Fibroblast of the aortic adventitia (primary cell): ENCODE measurements at places on chromosomes 5 and 9.
A peak's percentile ranks its signal among the peaks of the same experiment; 100 is the strongest.

DNA sequence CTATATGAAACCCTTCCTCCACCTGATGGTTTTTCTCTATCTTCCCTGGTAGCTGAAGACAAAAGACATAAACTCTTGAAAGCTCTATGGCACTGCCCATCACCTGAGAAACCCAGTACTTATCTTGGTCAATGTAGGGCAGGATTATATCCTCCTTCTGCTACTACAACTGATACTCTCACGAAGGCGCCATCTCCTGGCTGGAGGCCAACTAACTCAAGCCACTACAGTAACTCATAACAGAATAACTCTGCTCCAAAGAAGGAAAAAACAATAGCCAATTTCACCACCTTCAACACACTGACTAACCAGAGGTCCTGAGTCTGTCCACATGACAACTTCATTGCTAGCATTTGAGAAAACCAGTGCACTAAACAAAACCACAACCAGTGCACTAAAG is 409.2 kb downstream of the CETN3 start:
- DNase-seq = no peak

GRCh38 chr5:162067162-162067561 is 411 bp upstream of the GABRG2 start:
- no peak for DNase-seq

GRCh38 chr9:92486371-92486770 is 4.1 kb upstream of the ASPN start:
- DNase-seq = no peak

- DNase-seq = no peak
Observed at GRCh38 chr5:172436879-172437369, 17.4 kb downstream of the SH3PXD2B start.

DNA sequence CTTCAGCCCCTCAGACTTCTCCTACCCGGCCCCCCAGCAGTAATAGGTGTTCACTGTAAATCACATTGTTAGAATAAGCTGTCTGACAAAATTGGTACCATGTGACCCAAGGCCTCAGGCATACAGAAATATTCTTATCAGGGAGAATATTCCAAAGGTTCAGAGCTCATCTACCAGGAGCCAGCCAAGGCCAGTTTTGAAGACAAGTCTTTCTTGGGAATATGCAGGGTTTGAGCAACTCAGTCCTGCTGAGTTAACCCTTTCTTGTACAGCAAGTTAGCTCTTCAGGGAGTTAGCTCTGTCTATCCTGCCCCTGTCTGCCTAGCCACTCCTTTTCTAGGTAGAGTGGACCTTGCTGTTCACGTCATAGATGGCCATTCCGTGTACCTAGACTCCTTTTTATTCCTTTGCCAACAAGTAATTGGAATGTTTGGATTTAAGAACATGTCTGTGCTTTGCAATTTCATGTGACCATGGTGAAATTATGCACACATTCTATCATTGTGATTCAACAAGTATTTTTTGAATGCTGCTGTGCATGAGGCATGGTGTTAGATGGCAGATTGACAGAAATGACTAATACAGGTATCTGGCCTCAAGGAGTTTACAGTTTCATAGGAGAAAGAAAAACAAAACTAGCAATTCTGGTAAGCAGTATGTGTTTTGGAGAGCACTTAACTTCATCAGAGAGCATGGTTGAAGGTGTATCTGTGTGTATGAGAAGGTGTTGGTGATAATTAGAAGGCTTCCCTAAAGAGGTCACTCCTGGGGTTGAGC is 22.6 kb downstream of the TGFBR1 start:
- DNase-seq = peak; percentile 65

GRCh38 chr9:69121155-69122081 is 52.7 kb upstream of the TJP2 start:
- DNase-seq = peak; percentile 43

DNA sequence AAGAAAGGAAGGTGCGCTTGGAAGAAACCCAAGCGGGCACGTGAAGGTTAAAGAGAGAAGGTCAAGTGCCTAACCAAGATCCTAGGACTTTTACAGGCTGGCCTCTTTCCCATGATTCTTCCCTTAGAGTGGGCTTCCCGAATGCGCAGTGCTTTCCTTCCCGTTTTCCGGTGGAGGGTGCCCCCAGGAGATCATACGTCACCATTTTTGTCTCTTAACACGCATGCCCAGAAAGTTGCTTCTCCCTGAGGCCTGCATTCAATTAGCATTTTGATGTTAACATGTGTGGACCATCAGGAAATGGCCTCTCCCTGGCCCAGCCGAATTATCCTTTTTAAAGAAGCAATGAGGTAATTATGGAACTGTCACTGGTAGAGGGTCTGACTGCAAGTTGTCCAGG is 1.9 kb upstream of the RUSC2 start:
- no peak for DNase-seq

DNA sequence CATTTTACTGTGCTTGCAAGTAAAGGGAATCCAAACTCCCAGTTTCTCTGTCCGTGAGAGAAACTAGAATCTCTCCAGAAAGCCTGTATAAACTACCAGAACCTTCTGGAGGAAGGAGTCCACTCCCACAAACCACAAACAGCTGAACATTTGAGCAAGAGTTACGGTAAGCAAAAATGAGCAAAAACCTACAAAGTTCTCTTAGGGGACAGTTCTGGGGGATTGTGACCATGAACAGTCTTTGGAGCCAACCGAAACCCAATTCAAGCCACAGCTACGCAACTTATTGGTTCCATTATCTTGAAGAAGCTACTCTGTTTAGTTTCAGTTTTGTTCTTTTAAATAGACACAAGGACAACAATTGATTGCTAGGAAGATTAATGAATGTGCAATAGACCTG is 330.6 kb downstream of the ASTN2 start:
- DNase-seq = no peak

- no peak for DNase-seq
Observed at GRCh38 chr5:1044117-1044516, 35.5 kb downstream of the NKD2 start.

GRCh38 chr5:150599917-150600511 is 40.4 kb upstream of the SYNPO start:
- peak; percentile 79 for DNase-seq

DNA sequence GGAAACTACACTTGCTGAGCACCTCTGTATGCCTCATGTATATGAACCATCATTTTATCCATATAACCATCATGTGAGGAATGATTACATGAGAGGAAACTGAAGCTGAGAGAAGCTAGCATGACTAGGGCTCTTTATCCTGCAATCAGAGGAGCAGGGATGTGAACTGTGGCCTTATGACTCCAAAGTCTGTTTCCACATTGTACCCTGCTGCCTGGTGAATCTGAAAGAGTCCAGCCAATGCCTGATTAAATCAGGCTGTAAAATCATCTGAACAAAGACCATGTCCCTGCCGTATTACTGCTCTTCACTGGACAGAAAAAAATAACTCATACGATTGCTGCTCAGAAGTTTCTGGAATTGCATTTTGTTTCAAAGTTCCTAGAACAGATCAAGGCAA is 67.0 kb downstream of the LPAR1 start:
- DNase-seq = no peak

- DNase-seq = no peak
Observed at GRCh38 chr9:136075134-136075841, 19.8 kb downstream of the NACC2 start.

DNA sequence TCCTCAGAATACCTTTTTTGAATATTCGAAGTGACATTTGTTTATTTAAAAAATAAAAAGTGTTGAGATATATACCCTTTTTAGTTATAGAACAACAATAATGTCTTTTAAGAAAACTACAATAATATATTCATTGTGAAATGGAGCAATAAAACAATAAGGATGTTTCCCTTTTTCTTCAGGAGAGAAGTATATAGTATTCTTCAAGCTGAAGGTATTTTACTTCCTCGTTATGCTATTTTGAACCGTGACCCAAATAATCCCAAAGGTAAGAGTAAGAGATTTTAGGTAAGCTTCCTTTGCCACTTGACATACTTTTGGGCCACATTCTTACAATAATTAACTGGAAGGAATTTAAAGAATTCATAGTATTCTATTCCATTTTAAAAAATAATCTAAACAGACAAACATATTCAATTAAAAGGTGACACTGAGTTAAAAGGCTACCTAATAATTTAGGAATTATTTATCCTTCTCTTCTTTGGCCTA is 18.1 kb downstream of the PPIP5K2 start:
- DNase-seq = no peak

- no peak for DNase-seq
Observed at GRCh38 chr9:88643931-88644330, 109.0 kb downstream of the NXNL2 start.

GRCh38 chr5:42422656-42423280 is 471 bp upstream of the GHR start:
- DNase-seq = no peak

- no peak for DNase-seq
Observed at GRCh38 chr9:87716141-87716540, 9.8 kb upstream of the CTSL start.

DNA sequence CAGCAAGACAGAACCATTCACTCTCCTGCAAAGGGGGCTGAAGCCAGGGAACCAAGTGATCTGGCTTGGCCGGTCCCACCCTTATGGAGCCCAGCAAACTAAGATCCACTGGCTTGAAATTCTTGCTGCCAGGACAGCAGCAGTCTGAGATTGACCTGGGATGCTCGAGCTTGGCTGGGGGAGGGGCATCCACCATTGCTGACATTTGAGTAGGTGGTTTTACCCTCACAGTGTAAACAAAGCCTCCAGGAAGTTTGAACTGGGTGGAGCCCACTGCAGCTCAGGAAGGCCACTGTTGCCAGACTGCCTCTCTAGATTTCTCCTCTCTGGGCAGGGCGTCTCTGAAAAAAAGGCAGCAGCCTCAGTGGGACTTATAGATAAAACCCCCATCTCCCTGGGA is 60.5 kb downstream of the TNFSF8 start:
- DNase-seq = no peak

DNA sequence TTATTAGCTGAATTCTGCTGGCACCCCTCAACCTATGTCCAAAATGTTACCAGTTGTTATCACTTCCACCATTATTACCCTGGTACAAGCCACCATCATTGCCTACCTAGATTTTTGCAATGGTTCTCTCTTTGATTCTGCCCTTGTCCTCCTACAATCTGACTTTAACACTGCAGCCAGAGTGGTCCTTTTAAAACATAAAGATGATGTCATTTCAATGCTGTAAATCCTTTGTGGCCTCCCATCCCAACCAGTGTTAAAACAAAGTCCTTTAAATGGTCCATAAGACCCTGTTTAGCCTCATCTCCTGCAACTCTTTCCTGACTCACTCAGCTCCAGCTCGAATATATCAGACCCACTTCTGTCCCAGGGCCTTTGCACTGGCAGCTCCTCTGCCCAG is 54.9 kb upstream of the FSTL4 start:
- DNase-seq = no peak

- DNase-seq = no peak
Observed at GRCh38 chr5:27590503-27590902, 552.1 kb upstream of the CDH9 start.

GRCh38 chr9:91207729-91208418 is 153.8 kb downstream of the AUH start:
- DNase-seq = peak; percentile 85

GRCh38 chr5:61625681-61626621 is 293.9 kb downstream of the ZSWIM6 start:
- DNase-seq = peak; percentile 18

GRCh38 chr9:32172256-32172655 is 212.2 kb upstream of the ACO1 start:
- no peak for DNase-seq

GRCh38 chr5:78594610-78595457 is 53.7 kb downstream of the LHFPL2 start:
- peak; percentile 98 for DNase-seq

DNA sequence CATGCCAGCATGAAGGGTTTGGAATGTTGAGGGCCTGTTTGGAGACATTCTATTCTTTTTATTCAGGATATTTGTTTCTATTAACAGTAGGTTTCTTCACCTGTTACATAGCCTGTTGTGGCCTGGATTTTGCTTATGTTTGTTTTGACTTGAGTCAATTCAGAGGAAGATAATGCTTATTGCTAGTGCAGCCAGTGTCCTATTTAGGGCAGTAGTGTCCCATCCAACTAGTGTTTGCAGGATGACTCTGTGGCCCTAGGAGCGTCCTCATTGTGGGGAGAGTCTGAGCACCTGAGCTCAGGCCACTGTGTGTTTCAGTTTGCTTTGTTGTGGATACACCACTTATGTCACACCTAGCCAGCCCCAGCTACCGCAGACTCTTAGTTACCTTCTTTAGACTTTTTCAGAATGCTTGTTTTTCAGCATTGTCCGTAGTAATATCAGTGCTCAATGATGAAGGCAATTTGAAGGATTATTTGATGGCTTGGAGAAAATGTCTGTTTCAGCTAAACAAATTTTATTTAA is 90.3 kb downstream of the ARHGEF28 start:
- no peak for DNase-seq

GRCh38 chr5:95712347-95712958 is 18.7 kb upstream of the RHOBTB3 start:
- peak; percentile 86 for DNase-seq

DNA sequence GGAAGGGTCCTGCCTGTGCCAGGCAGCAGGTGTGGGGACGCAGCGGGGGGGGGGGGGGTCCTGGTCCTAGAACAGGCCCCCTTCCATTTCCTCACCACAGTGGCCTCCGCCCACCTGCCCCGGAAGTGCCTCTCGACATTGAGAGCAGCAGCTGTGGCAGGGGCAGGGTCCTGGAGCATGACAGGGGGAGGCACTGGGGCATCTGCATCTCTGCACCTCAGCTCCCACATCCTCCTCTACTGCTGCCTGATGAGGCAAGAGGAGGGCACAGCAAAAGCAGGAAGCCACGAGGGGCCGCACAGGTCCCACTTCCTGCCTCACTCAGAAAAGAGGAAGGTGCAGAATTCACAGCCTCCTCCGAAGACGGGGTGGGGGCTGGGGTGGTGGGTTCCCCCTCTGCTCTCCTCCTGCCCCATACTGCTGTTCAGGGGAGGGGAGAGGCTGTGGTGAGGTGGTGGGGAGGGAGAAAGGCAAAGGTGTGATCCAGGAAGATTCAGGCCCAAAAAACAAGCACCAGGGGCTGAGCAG is 14.8 kb downstream of the AKNA start:
- DNase-seq = no peak

- DNase-seq = no peak
Observed at GRCh38 chr5:160493806-160494338, 72.2 kb downstream of the PTTG1 start.

DNA sequence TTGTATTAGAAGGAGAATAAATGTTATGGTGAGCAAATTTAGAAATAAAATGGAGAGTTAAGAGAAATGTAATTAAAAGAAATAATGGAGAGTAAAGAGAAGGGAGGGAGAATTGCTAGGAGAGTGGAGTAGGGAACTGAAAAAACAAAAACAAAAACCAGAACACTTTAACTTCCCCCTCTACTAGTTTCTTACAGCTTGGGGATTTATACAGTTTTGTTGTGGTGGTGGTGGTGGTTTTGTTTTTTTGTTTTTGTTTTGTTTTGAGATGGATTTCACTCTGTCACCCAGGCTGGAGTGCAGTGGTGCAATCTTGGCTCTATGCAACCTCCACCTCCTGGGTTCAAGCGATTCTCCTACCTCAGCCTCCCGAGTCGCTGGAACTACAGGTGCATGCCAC is 322.4 kb downstream of the TMEM167A start:
- no peak for DNase-seq
